ENCODE measurements at places on chromosomes 16 and 17.

DNA sequence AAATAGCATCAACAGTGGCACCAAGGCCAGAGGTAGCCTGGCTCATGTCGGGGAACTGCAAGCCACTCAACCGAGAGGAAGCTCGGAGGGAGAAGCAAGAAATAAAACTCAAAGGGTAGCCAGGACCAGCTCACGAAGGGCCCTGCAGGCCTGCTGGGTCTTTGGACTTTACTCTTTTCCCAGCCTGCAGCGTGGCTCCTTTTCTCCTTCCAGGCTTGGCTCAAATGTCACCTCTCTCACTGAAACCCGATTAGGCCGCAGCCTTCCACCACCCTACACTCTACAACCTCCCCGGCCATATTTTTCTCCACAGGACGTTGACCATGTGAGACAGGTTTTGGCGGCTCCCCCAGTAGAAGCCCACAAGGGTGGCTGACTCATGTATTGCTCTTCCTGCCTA is 38.1 kb downstream of the CALB2 start:
- no peak for DNase-seq

GRCh38 chr17:27400991-27401390 is 55.3 kb upstream of the KSR1 start:
- DNase-seq: no peak

DNA sequence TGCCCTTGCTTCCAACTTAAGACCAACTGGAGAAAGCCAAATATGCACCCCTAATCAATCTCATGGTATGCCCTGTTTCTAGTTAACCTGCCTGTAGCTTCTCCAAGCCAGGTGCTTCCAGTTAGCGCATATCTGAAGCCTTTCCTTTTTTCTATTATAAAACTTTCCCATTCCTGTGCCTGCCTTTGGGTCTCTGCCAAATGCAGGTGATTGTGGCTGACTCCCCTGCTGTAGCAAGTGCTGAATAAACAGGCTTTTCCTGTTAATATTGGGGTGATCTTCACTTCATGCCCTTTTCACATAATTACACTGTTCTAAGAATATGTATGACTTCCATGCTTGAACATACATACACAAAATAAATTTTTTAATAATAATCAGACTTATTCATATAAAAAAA is 207.4 kb downstream of the TANC2 start:
- DNase-seq: no peak

DNA sequence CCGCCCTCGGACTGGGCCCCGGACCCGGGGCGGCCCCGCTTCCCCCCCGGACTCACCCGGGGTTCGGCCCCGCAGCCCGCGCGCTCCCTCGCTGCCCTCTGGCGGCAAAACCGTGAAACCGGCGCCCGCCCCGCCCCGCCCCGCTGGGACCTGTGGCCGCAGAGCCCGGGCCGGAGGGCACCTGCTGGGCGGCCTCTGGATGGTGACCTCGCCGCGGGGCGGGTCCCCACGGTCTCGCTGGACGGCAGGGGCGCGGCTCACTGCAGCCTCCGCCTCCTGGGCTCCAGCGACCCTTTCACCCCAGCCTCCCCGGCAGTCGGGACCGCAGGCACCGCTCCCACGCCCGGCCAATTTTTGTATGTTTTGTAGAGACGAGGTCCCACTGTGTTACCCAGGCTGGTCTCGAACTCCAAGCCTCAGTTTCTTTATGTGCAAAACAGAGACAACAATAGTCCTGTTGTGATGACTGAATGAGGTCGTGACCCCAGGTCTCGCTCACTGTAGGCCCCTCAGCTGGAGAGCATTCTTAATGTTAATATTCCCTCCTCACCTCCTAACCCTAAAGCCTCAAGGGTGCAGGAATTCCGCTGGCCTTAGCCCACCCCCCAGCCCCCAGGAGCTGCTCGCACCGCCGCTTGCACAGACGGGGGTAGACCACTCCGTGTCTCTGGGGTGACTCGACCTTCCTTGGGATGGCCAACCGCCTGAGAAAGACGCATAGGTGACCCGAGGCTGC is 33.7 kb upstream of the RPH3AL start:
- DNase-seq: peak; percentile 70

DNA sequence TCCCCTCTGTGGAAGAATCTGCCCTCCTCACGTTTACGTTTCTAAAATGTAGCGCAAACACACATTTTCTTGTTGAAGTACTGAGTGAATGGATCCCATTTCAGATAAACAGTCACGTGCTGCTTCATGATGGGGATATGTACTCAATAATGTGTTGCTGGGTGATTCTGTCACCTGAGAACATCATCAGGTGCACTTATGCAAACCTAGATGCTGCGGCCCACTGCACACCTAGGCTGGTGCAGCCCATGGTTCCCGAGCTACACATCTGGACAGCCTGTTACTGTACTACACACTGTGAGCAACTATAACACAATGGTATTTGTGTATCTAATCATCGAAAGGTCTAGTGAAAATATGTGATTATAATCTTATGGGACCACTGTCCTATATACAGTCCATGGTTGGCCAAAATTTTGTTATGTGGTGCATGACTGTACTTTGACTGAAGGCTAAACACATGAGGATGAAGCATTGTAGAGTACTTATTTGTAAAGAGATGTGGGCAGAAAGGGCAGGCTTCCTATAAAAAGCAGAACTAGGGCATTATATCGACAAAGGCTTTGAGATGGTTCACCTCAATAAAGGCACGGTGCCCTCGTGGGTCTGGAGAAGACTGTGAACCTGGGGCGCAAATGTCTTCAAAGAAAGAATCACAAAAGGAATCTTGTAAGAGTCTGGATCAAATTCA is 26.3 kb downstream of the MARF1 start:
- no peak for DNase-seq

GRCh38 chr16:86319585-86320236 is 190.6 kb upstream of the FOXF1 start:
- no peak for DNase-seq

GRCh38 chr17:63973247-63973646 is 529 bp upstream of the SCN4A start:
- DNase-seq: no peak

- DNase-seq: no peak
Measured at GRCh38 chr16:14378131-14378551, 251.9 kb downstream of the PARN start.

GRCh38 chr16:2096853-2097595 is 38.7 kb downstream of the PKD1 start:
- DNase-seq: no peak
